ENCODE measurements at places on chromosomes 11 and 22.

DNA sequence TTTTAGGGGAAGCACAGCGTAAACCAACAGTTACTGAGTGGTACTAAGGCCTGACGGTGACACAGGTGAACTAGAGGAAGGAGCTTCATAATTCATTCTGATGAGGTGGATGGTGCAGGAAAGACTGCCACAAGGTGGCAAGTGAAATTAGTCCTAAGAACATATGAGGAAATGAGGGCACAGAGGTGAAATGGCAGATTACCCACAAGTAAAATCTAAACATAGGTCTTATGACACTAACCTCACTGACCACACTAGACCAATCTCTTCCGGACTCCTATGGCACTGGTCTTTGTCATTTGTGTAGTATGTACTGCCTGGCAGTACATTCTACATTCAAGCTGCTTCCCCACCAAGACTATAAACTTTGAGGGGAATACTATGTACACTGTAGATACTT is 20.2 kb downstream of the GAB2 start:
- no peak overlapping the region for H3K4me3 ChIP-seq
- H3K4me1 ChIP-seq = peaks cover 4% of the 10 kb centered on the region
- no peaks in the 10 kb centered on the region for H3K36me3 ChIP-seq
- no peak overlapping the region for H3K27ac ChIP-seq

- no peak for DNase-seq
Measured at GRCh38 chr11:38425578-38425977, 1827.5 kb upstream of the RAG2 start.

GRCh38 chr11:70048279-70049024 is 29.7 kb upstream of the ANO1 start:
- H3K27ac ChIP-seq = no peak overlapping the region
- DNase-seq = no peak
- H3K4me3 ChIP-seq = no peak overlapping the region
- peaks cover 54% of the 10 kb centered on the region for H3K27me3 ChIP-seq
- H3K36me3 ChIP-seq = no peaks in the 10 kb centered on the region

DNA sequence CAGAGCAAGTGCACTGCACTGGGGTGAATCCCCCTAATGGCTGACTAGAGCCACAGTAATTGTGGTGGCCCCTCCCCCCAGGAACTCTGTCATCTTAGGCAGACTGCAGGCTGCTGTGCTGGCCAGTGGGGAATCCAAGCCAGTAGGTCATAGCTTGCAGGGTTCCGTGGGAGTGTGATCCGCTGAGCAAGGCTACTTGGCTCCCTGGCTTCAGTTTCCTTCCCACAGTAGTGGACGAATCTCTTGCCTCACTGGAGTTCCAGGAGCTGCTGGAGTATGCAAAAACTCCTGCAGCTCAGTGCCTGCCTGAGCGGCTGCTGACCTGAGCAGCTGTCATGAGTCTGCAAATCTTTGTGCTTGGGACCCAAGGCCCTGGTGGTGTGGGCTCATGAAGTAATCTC is 13.2 kb downstream of the OOSP3 start:
- H3K27me3 ChIP-seq = peaks cover 41% of the 10 kb centered on the region
- H3K4me3 ChIP-seq = no peak overlapping the region
- no peak overlapping the region for H3K27ac ChIP-seq
- H3K4me1 ChIP-seq = no peaks in the 10 kb centered on the region
- H3K36me3 ChIP-seq = no peaks in the 10 kb centered on the region

DNA sequence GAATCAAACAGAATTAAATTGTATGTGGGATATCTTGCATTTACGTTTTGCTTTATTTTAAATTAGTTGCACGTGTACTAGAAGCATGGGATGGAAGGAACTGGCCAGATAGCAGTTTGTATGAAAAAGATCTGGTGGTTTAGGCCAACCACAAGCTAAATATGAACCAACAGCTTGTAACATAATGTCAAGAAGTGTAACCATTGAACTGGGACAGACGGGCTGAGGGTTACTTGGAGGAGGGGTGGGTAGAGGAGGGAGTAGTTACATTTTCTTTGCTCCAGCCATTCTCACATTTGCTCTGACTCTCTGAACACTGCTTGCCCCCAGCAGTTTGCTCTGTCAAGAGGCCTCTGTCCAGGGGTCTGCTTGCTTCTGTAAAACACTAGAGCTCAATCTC is 31.7 kb upstream of the CXCR5 start:
- H3K4me1 ChIP-seq = peaks cover 4% of the 10 kb centered on the region
- H3K4me3 ChIP-seq = no peak overlapping the region
- H3K27me3 ChIP-seq = no peaks in the 10 kb centered on the region
- H3K36me3 ChIP-seq = no peaks in the 10 kb centered on the region
- DNase-seq = no peak

DNA sequence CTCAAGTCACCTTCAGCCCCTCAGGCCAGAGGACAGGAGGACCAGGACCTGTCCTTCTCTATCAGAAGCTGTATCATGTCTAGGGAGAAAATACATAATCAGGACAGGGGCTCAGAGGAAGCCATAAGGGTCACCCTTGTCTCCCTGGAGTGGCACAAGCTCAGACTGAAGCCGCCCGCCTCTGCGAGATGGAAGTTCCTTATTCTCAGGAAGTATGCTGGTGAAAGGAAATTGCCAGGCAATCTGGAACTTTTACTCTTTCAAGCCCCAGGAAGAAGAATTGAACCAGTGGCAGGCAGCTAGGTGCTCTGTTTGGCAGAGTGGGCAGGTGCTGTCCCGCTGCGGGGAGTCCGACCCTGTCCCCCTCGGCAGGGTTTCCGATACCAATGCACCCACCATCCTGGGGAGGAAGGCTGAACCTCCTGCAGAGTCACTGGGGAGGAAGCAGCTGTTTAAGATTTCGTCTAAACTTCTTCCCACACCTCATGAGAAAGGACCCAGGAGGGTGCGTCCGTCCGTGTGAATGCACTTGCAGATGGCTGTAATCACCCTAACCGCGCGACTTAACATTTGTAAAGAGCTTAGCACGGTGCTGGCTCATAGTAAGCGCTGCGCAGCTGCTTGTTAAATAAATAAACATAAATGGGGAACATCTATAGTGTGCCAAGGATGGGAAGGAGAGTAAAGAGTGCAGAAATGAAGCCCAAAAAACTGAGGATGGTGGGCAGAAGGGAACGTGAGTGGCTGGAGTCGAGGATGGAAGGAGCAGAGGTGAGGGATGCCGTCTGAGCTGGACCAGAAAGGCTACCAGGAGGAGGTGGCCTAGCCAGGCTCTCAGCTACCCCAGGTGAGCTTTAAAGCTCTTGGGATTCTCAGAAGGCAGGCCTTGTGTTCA is 5.0 kb upstream of the ANO1 start:
- peak; percentile 11 for DNase-seq
- no peak overlapping the region for H3K4me3 ChIP-seq
- H3K4me1 ChIP-seq = peaks cover 3% of the 10 kb centered on the region
- no peaks in the 10 kb centered on the region for H3K36me3 ChIP-seq
- no peak overlapping the region for H3K27ac ChIP-seq

GRCh38 chr11:1129143-1129610 is 28.6 kb upstream of the MUC5AC start:
- H3K27ac ChIP-seq = no peak overlapping the region
- peak; percentile 22 for DNase-seq
- H3K36me3 ChIP-seq = no peaks in the 10 kb centered on the region

DNA sequence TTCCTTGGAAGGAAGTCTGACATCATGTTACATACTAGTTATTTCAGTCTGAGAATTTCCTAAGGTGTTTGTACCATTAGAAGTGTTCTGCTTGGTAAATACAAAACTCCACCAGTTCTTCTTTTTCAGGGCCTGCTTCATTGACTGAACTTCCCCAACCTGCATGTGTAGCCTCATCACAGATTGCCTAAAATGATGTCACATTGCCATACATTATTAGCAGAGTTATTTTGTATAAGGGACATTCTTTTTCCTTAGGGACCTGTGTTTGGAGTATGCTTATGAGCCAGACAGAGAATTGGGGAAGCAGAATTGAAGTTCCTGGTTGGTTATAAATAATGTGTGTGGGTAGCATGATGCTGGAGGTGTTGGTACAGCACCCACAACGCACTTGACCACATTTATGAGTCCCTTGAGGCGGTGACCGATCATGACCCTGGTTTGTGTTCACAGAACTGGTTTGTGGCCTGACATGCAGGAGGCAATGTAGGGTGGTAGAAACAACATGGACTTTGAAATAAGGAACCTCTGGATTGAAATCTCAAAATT is 16.4 kb upstream of the MMP7 start:
- no peak overlapping the region for H3K27ac ChIP-seq
- H3K27me3 ChIP-seq = no peaks in the 10 kb centered on the region
- H3K36me3 ChIP-seq = no peaks in the 10 kb centered on the region
- DNase-seq = no peak
- peaks cover 15% of the 10 kb centered on the region for H3K4me1 ChIP-seq

DNA sequence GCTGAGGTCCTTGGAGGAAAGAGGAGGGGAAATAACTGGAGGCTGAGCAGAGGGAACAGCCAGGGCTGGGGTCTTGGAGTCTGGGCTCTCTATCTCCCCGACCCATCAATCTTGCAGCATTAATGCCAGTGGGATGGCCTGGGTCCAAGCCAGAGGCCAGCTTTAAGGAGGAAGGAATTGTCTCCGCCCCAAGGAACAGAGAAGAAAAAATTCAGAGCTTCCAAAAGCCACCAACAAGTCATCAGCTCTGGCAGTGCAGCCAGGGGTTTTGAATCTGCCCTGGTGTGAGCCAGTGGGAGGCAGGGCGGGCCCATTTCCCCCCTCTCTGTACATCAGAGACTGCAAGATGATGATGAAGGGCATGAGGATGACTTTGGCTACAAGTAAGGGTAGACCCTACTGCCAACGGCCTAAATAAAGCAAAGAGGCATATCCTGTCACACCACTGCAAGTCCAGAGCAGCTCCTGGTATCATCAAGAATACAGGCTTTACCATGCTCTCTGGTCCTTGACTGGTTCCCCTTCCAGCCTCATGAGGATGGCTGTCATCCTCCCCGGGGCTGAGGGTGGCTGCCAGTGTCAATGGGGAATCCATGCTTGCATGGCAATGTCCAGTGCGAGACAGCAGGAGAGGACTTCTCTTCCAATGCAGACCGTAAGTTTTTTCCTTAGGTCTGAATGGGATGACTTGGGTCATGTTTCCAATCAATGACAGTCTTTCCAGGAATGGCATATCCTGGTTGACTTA is 34.4 kb downstream of the LRRC32 start:
- no peak overlapping the region for H3K4me3 ChIP-seq
- peaks cover 2% of the 10 kb centered on the region for H3K4me1 ChIP-seq
- DNase-seq = no peak
- peaks cover 23% of the 10 kb centered on the region for H3K27me3 ChIP-seq

- peaks cover 7% of the 10 kb centered on the region for H3K27me3 ChIP-seq
- H3K36me3 ChIP-seq = no peaks in the 10 kb centered on the region
- H3K4me3 ChIP-seq = no peak overlapping the region
Measured at GRCh38 chr22:24768537-24769374, 5.8 kb downstream of the PIWIL3 start.

DNA sequence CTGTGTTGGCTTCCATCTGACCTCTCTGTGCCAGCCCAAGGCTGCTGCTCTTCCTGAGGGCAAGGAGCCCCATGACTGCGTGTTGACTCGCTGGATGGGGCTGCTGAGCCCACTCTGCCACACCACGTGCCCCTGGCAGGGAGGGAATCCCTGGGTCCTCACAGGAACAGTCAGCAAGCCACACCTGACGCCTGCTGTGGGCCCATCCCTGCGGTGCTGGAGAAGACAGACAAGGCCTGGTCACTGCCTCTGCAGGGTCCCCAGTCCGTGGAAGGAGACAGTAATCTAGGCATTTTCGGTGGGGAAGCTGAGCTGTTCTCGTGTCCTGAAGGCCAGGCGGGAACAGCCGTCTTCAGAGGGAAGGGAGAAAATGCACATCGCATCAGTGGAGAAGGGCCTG is 10.6 kb upstream of the PPP6R3 start:
- H3K4me3 ChIP-seq = no peak overlapping the region
- H3K27ac ChIP-seq = no peak overlapping the region
- H3K36me3 ChIP-seq = peaks cover 10% of the 10 kb centered on the region
- peaks cover 7% of the 10 kb centered on the region for H3K4me1 ChIP-seq
- H3K27me3 ChIP-seq = no peaks in the 10 kb centered on the region
- DNase-seq = no peak

DNA sequence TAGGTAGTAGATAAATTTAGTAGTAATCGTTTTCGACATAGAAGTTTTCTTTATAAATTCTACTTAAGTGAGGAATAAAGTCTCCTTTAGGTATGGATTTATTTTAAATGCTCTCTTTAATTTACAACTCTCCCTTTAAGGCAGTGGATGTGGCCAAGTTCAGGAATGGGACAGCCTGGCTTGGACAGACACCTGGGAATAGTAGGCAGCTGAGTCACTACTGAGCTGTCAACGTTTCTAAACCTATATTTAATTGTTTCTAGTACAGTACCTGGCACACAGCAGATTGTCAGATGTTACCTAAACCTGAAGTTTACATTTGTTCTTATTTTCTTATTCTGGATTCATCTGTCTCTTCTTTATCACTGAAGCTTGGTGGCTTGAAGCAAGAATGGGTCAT is 85.1 kb downstream of the DEPDC5 start:
- H3K4me3 ChIP-seq = no peak overlapping the region
- no peak for DNase-seq
- H3K27ac ChIP-seq = no peak overlapping the region

DNA sequence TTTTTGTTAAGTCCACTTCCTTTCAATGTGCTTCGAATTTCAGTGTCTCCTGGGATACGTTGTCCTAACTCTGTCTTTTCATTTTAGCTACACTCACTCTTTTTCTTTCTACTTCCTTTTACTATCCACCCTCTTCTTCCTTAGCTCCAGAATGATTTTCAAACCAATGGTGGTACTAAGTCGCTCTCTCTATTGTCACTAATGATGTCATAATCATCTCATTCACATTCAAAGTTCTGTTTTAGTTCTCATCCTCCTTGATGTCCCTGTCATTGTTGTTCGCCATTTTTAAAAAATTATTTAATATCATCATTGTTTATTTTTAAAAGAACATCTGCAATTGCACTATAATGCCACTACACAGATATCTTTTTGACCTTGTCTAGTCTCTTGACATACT is 47.3 kb downstream of the NNMT start:
- no peak for DNase-seq
- H3K27me3 ChIP-seq = peaks cover 11% of the 10 kb centered on the region
- H3K4me1 ChIP-seq = peaks cover 17% of the 10 kb centered on the region
- H3K36me3 ChIP-seq = no peaks in the 10 kb centered on the region
- no peak overlapping the region for H3K4me3 ChIP-seq

All from activated T-cell treated with anti-CD3 and anti-CD28 coated beads, Interleukin-2, amount 50 U/mL, for 24 hours (primary cell).